AML-193 (cell line): ENCODE measurements at places on chromosomes 12 and 14.

DNA sequence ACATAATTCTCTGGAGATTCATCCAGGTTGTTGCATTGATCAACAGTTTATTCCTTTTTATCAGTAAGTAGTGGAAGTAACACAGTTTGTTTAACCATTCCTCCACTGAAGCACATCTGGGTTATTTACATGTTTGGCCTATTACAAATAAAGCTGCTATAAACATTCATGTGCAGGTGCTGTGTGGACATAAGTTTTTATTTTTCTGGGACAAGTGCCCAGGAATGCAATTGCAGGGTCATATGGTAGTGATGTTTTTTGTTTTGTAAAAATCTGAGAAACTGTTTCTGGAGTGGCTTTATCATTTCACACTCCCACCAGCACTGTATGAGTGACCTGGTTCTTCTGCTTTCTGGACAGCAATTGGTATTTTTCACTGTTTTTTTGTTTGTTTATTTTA lies 505.4 kb downstream of the CCER1 start:
- DNase-seq = no peak

DNA sequence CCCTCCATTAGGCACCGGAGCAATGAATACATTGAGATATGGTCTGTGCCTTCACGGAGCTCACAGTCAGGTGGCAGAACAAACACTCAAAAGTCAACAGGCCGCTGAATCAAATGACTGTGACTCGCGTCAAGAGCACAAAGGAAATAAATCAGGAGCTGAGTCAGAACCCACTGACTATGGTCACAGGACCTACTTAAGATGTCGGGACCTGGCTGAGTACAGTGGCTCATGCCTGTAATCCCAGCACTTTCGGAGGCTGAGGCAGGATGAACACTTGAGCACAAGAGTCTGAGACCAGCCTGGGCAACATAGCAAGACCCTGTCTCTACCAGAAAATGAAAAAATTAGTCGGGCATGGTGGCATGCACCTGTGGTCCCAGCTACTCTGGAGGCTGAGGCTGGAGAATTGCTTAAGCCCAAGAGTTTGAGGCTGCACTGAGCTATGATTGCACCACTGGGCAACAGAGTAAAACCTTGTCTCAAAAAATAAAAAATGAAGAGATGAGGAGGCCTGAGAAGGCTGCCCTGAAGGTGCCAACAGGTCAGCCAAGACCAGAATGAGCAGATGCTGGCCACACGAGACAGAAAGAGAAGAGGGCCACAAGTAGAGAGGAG lies 19.9 kb downstream of the TMEM233 start:
- DNase-seq = no peak

- no peak for DNase-seq
Measured at GRCh38 chr12:62332598-62332997, 72.4 kb downstream of the USP15 start.

- peak; percentile 86 for DNase-seq
Measured at GRCh38 chr12:116406529-116406928, 129.0 kb upstream of the MED13L start.

DNA sequence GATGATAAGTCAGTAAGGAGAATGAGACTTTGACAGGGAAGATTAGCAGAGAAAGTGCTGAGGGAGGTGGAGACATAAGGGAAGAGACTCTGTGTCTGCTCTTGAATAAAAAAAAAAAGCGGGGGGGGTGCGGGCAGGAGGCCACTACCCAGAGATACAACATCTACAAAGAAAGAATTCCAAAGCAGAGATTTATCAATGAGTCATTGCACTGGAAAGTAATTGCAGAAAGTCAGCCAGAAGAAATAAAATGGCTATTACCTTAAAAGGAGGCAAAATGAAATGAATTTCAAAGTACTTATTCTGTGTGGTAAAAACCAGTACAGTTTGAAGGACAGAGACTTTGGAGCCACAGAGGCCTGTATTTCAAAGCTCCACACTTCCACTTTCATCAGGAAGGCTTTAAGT lies 267.1 kb upstream of the PRKD1 start:
- peak; percentile 32 for DNase-seq

DNA sequence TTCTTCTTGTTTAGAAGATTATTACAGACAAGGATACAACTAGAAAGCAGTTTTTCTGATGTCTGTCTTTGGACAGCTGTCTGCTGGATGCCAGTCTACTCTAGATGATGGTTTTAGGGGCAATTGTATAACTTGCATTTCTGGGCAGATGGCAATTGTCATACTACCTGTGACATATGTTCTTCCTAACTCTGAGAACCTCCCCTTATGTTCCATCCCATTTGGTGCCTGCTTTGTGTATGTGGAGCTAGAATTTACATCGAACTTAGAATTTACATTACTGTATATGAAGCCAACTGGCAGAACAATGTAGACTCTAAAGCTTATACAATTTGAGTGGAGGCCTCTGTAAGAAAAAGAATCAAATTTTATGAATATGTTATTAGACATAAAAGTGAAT lies 430.2 kb upstream of the SEL1L start:
- DNase-seq = no peak

GRCh38 chr12:25670076-25671055 lies 117.3 kb upstream of the LMNTD1 start:
- no peak for DNase-seq

- no peak for DNase-seq
Measured at GRCh38 chr12:125351788-125352187, 286.6 kb downstream of the AACS start.

DNA sequence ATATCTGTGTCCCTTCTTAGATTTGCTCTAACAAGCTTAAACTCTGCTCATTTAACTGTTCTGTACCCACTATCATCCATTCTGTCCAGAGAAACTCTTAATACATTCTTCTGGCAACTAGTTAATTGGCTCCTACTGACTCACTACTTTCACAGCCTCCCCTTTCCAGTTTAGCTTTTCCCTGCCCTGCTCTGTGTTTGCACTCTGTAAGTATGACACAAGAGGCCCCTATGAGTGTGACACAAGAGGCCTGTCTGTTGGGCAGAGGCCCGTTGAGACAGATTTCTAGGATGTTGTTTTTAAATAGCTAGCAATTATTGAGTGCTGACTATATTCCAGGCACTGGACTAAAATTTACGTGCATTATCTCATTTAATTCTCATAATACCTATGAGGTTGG lies 246.0 kb upstream of the DAAM1 start:
- no peak for DNase-seq

- no peak for DNase-seq
Measured at GRCh38 chr12:92661269-92661668, 41.5 kb upstream of the PLEKHG7 start.

- DNase-seq = no peak
Measured at GRCh38 chr14:105525861-105526775, at the start of gene TMEM121. Gene TMEM121 (plus strand): TSS chr14:105526583. CDS start chr14:105528835, 2,252 bp downstream.

GRCh38 chr12:6392504-6392903 lies 8.5 kb downstream of the LTBR start:
- DNase-seq = no peak
